ENCODE measurements at places on chromosomes 5 and 9. TPM values are rescaled to one million over a fixed set of nuclear protein-coding genes. Genes with fewer than 3 reads are reported as not detected.

SLC36A2 gene
- not detected for total RNA-seq

DELE1 gene
- 57.4 TPM for total RNA-seq

CDKN2A gene
- 2.5 TPM for total RNA-seq

SPINK6 gene
- not detected for total RNA-seq

SLC25A46 gene
- 38.8 TPM for total RNA-seq

PCDHB14 gene
- total RNA-seq, result not detected

GABRA1 gene
- not detected for total RNA-seq

TAF11L5 gene
- not detected for total RNA-seq

PCDHB2 gene
- total RNA-seq, result not detected

PCDHA8 gene
- not detected for total RNA-seq

OR1Q1 gene
- total RNA-seq, result not detected

SAPCD2 gene
- 13.5 TPM for total RNA-seq

GABRA6 gene
- total RNA-seq, result not detected

DNA sequence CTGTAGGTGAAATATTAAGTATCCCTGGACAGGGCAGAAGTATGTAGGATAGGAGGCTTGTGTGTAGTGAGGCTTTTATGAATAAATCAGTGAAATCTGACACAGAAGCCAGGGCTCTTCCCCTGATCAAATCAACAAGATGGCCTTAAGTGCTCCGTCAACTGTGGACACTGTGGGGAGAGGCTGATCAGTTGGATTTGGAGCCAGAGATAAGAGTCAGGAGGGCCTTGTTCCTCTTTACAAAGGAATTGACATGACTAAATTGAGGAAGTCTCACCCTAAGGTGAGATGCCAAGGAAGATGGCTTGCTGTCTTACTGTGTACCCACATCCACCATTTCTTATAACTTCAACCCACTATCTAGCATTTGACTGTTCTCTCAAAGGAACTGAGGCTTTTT lies 91.6 kb upstream of the PRRC1 start:
- no peak for DNase-seq

GRCh38 chr9:20693068-20693467 lies 9.0 kb downstream of the FOCAD start:
- no peak for DNase-seq

GRCh38 chr5:73969195-73970036 lies 343.4 kb downstream of the ARHGEF28 start:
- DNase-seq, result no peak

- DNase-seq, result no peak
These were observed 626.8 kb downstream of the SEMA5A start for GRCh38 chr5:8919096-8919495.

DNA sequence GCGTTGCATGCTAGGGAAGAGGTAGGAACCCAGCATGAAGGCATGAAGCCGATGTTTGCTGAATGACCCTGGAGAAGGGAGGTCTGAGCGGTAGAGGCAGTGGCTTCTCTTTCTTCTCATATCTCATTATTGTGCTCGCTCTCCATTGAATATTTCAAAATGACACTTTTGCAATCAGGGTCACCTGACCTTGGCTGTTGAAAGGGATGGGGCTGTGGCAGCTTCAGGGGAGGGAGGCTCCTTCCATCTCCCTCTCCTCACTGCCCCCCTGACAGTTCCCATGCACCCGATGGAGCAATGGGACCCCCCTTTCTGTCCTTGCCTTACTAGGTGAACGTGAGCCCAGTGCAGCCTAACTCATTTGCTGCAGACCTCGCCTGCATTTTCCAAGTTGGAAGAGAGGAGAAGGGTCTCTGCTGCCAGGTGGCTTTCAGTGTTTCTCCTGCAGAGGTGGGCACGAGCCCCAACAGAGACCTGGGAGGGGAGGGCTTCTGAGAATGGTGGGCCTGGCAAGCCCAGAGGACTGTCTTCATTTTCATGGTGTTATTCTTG lies 17.9 kb downstream of the STC2 start:
- DNase-seq, result no peak

- DNase-seq, result no peak
These were observed 382.4 kb downstream of the TMEM167A start for GRCh38 chr5:82694711-82695285.

DNA sequence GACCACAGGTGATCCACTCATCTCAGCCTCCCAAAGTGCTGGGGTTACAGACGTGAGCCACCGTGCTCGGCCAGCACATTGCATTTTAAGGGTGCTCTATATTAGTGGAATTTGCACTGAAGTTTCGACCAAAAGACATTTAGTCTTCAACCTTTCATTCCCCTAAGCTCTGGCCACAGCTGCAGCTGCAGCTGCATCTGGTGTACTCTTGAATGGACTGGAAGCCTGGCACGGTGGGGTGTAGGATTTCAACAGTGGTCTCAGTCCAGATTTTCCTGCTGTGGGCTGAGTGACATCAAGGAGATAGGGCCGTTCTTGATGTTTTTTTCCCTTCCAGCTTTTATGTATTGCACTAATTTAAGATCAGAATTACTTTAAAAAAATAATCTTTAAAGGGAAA lies 255.2 kb downstream of the PDZD2 start:
- no peak for DNase-seq

GRCh38 chr5:149664666-149665415 lies 65.3 kb upstream of the PPARGC1B start:
- no peak for DNase-seq

GRCh38 chr5:756171-756570 lies 28.4 kb downstream of the ZDHHC11B start:
- DNase-seq, result no peak

DNA sequence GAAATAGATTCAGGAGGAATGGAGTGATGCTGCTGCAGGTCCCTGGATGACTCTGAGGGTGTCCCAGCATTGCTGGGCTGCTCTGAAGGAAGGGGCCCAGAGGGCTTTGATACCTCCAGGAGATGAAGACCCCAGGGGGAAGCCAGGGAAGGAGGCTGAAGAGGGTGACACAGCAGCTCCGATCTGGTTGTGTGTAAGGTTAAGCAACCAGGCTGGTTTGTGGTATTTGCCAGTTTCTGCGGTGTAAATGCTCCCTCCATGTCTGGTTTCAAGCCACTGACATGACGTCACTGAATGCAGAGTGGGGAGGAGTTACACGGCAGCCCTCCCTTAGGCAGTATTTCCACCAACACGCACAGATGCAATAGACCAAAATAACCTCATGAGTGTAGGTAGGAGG lies 40.0 kb upstream of the ORM1 start:
- peak; percentile 55 for DNase-seq

DNA sequence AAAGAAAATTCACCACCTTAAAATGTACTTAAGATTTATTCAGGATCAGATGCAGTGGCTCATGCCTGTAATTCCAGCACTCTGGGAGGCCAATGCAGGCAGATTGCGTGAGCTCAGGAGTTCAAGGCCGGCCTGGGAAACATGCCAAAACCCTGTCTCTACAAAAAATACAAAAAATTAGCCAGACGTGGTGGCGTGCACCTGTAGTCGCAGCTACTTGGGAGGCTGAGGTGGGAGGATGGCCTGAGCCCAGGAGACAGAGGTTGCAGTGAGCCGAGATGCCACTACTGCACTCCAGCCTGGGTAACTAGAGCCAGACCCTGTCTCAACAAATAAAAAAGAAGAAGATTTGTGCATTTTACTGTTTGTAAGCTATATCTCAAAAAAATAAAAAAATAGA lies 34.7 kb upstream of the GFPT2 start:
- DNase-seq, result no peak

GRCh38 chr5:132020568-132021339 lies 9.3 kb upstream of the ACSL6 start:
- no peak for DNase-seq

GRCh38 chr9:127216888-127217217 lies 47.7 kb upstream of the GARNL3 start:
- DNase-seq, result no peak

GRCh38 chr5:102902135-102902448 lies 147.0 kb downstream of the PAM start:
- no peak for DNase-seq

- DNase-seq, result peak; percentile 19
These were observed 22.8 kb upstream of the RGMB start for GRCh38 chr5:98750693-98751092.

- no peak for DNase-seq
These were observed 118.5 kb upstream of the MAP1B start for GRCh38 chr5:71988808-71989207.

DNA sequence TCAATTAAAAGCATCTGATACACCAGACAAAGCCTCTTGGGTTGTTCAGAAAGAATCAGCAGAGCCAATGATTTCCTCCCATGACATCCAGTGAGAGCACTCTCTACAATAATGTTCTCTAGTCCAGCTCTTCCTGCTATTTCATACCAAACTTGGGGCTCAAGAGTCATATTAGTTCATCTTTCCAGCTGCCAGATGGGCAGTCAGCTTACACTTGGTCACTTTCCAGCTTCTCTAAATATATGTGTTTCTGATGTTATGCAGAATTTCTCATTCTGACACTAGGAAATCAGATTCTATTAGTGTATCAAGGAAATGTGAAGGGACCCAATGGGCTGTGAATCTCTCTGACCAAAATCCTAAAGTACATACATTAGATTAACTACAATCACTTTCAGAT lies 148.9 kb downstream of the ENC1 start:
- no peak for DNase-seq

GRCh38 chr5:1111241-1111726 lies 579 bp downstream of the SLC12A7 start:
- peak; percentile 32 for DNase-seq

DNA sequence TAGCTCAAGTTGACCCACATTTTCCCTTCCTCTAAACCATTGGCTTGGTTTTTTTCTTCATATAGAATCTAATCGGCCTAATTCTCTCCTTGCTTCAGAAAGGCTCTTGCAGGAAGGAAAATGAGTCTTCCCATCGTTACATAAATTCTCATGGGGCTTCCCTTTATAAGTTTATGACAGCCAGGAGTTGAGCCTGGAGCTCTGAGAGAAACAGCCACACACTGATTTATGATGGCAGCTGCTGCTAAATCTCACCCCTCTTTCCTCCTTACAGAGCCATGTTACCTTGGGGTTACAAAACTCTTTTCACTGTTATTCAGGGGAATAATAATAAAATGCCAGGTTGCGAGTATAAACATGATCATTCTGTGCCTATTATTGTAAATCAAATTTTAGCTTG lies 5.2 kb upstream of the RNF14 start:
- DNase-seq, result no peak

GRCh38 chr5:36691696-36692371 lies 85.4 kb downstream of the SLC1A3 start:
- DNase-seq, result no peak

DNA sequence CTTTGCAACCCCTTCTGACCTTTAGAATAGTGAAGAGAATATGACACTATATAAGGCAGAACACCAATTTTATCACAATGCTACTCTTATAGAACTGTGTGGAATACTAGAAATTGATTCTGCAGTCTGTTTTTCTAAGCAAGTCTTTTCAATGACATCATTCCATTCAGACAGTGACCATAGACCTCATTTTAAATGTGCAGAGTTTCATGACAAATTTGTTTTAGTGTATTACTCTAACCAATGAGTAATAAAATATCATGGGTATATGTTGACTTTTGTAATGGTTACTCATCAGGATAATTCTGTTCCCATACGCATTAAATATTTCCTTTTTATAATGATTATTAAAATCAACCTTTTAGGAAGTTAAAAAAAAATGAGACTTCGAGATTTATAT lies 219.9 kb downstream of the COX7C start:
- no peak for DNase-seq

- no peak for DNase-seq
These were observed 31.5 kb upstream of the INSYN2B start for GRCh38 chr5:170011751-170012150.

- no peak for DNase-seq
These were observed 486.4 kb upstream of the ZNF608 start for GRCh38 chr5:125232779-125233230.

DNA sequence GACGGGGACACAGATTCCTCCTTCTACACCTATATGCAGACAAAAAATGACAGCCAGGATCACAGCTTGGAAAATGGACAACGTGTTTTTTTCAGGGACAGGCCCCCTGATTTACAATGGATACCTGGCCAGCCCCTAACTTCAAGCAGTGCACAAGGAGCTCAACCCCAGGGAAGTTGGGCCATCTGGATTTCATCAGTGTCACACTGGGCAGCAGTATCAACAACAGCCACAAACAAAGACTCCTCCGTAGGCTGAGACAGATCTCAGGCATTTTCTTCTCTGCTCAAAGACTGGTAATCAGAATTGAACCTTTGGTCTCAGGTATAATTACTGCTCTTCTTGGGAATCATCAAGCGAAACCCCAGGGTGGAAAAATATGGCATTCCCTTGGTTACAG lies 374.0 kb downstream of the ZNF608 start:
- no peak for DNase-seq

- DNase-seq, result no peak
These were observed 79.1 kb upstream of the ADAMTSL1 start for GRCh38 chr9:18394847-18395351.

- DNase-seq, result no peak
These were observed 3.7 kb downstream of the SLC31A2 start for GRCh38 chr9:113154471-113154870.

GRCh38 chr9:89791754-89792153 lies 186.9 kb downstream of the GADD45G start:
- no peak for DNase-seq

DNA sequence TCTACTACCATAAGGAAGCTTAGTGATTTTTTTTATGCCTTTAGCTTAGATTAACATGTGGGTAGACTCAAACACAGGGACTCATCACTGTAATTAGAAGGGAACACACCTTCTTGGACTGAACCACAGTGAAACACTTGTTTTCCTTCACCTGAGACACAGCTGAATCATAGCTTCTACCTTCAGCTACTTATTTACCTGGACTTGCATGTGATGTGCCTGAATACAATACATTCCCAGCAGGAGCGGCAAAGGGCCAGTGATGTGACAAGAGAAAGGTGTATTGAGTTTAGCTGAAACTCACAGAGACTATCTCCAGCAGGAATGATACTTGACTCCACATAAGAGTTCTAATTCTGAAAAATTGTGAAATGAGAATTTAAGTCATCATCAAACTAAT lies 37.8 kb downstream of the GRAMD2B start:
- no peak for DNase-seq

DNA sequence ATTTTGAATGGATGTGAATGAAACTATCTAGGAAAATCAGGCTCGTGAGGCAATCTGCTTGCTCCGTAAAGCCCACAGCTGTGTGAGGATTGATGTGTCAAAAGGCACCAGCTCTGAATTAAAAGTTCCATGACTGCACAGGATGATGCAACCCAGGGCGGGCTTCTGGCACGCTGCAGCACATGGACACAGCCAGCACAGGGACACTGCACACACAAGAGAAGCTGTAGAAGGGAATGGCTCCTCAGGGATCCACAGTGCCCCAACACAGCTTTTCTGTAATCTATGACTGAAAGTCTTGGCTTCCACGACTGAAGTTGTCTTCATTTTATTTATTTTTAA lies 151.0 kb downstream of the GCNT1 start:
- no peak for DNase-seq

Data from activated CD8-positive, alpha-beta T cell treated with anti-CD3 and anti-CD28 coated beads for 36 hours (primary cell).